A172 (cell line): ENCODE measurements at places on chromosomes 4 and X. TPM values are rescaled to one million over a fixed set of nuclear protein-coding genes. Genes with fewer than 3 reads are reported as not detected.

DNA sequence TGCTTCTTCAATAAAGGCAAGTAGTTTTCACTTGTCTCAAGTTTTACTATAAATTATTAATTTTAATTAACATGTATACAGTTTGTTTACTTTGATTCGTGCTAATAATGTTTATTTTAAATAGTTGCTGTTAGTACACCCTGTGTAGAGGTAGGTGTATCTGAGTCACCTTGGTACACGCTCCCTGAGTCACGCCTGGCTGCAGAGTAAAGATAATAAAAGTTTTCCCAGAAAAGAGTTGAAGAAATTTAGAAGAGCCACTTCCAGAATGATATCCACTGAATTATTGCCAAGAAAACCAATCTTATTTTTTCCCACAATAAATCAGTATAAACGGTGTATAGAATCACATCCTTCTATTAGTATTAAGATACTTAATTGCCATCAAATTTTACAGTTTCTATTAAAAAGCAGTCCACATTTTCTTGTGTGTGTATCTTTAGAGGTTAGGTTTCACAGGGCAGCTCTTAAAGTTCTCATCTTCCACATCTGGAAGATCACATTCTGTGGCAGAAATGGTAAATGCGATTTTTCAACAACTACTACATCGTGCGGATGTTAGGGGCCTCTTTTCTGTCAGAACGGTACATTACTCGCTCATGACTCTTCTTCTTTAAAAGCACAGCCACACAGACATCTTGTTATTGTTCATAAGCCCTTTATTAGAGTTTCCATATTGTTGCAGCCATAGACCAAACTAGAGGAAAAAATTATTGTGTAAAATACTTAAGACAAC lies 55.4 kb downstream of the HADH start:
- no peak for DNase-seq

RNF150 gene
- 4.9 and 6.4 TPM in 2 replicates for total RNA-seq

GRCh38 chr4:187387739-187388138 lies 607.8 kb upstream of the ZFP42 start:
- no peak for DNase-seq

DNA sequence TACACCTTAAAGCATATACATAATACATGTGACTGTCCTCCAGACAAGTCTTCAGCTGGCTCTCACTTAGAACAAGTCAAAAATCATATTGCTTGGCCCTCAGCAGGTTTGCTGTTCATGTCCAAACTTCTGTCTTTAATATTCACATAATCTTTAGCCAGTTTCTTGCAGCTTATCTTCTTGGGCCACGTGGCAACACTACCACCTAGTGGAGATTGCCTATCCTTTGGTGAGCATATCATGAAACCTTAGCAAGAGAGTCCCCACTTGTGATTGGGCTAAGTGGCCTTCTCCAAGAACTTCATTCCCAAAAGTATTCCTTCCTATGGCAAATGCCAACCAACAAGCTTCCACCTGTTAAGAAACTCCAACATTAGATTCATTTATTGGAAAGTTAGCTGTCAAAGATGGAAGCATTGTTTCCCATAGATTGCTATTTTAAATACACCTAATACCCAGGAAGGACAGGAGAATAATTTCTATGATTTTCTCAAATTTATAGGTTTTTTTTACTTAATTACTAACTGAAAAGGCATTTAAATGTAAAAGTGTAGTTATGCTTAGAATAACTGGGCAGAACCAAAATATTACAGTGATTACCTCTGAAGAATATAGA lies 231.9 kb upstream of the INTU start:
- DNase-seq, result peak; percentile 55

IDUA gene
- 14.1 and 16.1 TPM in 2 replicates for total RNA-seq

GRCh38 chr4:40256329-40256728 lies 59.5 kb downstream of the RHOH start:
- DNase-seq, result no peak

HTN1 gene
- total RNA-seq, result not detected in 2 replicates

DNA sequence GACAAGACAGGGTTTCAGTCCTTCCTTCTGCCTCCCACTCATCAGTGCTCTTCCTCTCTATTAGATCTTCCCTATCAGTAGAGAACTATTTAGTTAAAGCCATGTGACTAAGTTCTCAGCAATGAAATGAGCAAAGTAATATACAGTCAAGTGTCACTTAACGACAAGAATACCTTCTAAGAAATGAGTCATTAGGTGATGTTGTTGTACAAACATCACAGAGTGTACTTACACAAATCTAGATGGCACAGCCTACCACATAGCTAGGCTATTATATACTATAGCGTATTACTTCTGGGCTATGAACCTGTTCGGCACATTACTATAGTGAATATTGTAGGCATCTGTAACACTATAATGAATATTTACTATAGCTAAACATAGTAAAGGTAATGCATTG lies 71.3 kb downstream of the POU4F2 start:
- DNase-seq, result peak; percentile 13

- no peak for DNase-seq
These were observed 144.2 kb downstream of the RELL1 start for GRCh38 chr4:37541956-37542355.

DNA sequence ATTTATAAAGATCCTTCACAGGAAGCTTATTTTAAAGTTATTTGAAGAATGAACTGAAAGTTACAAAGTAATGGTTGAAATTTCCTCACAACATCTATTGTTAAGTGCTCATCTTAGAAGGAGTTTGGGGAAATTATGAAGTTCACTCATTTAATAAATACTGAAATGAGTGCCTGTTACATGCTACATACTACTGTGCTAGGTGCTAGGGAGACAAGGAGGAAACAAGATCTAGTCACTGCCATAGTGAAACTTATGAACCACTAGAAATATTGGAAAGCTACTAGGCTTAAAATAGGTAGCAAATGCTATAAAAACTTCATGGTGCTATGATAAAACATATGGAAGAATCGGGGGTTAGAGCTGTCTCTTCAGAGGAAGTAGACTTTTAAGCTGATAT lies 97.1 kb downstream of the JADE1 start:
- DNase-seq, result no peak
